ENCODE measurements at places on chromosomes 7 and 10. TPM values are rescaled to one million over a fixed set of nuclear protein-coding genes. Genes with fewer than 3 reads are reported as not detected.

DNA sequence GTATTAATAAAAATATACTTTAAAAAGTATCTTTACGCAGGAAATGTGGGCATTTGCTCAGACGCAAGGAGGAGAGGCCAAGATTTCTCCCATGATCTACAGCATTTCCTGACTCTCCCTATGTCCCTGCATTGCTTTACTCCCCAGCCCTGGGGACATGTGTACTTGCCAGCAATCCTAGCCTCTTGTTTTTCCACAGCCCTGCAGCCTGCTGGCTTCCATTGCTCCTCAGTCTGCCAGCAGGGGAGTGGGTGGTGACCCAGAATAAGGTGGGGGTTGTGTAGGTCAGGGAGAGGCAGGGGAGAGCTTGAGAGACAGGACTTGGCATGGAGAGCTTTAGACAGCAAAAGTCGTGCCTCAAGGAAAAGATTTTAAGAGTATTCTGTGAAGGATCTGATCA, 307.7 kb downstream of the CDK14 start:
- H3K4me1 ChIP-seq: no peaks in the 10 kb centered on the region
- DNase-seq: no peak
- no peak overlapping the region for H3K4me3 ChIP-seq
- H3K27ac ChIP-seq: no peak overlapping the region

DNA sequence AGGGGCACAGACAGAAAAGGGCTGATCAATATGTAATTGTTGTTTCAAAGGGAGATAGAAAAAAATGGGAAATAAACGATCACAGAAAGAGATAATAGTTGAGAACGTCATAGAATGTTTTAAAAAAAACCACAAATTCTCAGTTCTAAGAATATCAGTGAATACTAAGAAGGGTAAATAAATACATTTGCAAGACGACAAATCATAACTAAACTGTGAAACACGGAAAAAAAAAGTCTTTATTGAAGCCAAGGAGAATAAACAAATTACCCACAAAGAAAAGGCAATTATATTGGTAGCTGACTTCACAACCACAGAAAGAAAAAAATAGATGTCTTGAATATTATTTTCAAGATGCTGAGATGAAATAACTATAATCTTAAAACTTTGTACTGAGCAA, 305.2 kb upstream of the STEAP1 start:
- no peak for DNase-seq
- H3K4me3 ChIP-seq: no peak overlapping the region
- H3K4me1 ChIP-seq: no peaks in the 10 kb centered on the region
- no peaks in the 10 kb centered on the region for H3K36me3 ChIP-seq
- no peaks in the 10 kb centered on the region for H3K27me3 ChIP-seq

GRCh38 chr10:104824380-104825006, 183.4 kb downstream of the SORCS3 start:
- no peak overlapping the region for H3K4me3 ChIP-seq
- no peaks in the 10 kb centered on the region for H3K27me3 ChIP-seq
- H3K4me1 ChIP-seq: no peaks in the 10 kb centered on the region
- no peak overlapping the region for H3K27ac ChIP-seq
- H3K36me3 ChIP-seq: no peaks in the 10 kb centered on the region

Gene TMEM130
- 1.5 TPM for total RNA-seq
